ENCODE measurements at places on chromosomes 7 and 10.

GRCh38 chr7:150503581-150503980, 11.1 kb upstream of the GIMAP7 start:
- DNase-seq: no peak

DNA sequence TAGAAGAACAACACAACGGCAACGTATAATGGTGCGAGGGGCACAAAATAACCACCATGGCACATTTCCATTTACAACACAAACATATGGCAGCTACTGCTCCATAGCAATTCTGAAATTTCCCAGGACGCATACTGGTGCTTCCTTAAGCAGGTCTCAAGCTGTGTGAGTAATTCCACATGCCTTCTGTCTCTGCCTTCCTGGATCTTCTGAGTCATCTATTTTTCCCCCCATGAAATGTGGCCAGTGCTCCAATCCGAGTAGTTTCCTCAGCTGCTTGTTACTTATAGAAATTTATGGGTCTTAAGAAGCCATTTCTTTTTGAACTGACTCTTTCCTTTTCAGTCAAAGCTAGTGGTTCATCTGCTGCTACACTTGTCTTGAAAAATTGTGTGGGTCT, 256.6 kb upstream of the KLF6 start:
- DNase-seq: no peak

DNA sequence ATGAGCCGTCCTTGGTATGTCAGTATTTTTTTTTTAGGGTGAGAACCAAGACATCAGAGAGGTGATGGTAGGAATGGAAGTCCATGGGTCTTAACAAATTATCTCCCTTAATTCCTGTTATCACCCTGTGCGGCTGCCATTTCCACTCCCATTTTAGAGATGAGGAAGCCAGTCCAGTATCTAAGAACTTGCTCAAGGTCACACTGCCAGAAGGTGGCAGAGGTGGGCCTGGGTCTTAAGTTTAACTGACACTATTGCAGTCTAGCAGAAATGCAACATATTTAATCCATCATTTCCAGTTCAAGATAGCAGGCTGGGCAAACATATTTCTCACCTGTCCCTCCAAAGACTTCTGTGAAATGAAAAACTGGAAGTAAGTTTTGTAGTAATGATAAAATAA, 108.3 kb downstream of the GLI3 start:
- DNase-seq: no peak

DNA sequence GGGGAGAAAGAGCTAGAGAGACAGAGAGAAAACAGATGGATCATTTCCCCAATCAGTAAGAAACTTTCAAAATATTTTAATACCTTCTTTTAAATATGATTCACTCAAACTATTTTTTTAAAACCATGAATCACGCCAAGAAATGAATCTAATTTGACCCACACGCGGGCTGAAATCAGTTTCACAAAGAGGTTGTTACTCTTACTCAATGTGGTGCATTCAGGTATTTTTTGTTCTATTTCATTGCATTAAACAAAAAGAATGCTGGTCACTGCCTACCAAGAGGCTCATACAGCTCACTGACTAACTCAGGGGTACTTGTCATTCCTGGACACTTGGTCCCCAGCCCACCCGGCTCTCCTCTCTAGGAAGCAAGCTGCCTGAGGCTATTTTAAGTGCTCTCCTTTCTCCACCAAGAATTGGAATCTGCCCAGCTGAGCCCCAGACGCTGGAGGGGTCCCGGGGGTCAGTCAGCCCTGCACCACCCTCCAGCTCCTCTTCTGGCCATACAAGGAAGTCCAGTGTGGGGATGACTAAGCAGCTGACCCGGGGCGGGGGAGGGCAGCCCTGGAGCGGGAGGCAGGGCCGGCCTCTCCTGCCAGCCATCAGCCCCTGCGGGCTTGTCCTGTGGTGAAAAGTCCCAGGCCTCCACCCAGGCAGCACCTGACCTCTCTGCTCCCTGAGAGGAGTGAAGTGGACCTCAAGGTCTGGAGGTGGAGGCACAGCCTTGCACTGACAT, 21.7 kb upstream of the PFKP start:
- no peak for DNase-seq

DNA sequence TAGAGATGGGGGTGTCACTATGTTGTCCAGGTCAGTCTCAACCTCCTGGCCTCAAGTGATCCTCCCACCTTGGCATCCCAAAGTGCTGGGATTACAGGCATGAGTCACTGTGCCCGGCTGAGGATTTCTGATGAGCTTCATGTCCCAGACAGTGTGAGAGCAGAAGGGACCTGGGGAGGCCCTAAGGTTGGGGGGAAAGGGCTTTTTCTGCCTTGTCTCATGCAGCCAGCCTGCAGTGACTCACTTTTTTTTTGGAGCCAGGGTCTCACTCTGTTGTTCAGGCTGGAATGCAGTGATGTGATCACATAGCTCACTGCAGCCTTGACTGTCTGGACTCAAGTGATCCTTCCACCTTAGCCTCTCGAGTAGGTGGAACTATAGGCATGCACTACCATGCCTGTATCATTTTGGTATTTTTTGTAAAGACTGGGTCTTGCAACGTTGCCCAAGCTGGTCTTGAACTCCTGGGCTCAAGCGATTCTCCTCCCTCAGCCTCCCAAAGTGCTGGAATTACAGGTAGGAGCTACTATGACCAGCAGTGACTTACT, 14.6 kb downstream of the COL26A1 start:
- no peak for DNase-seq

- no peak for DNase-seq
Measured at GRCh38 chr7:85716353-85716752, 529.5 kb upstream of the SEMA3D start.
